ENCODE measurements at places on chromosomes 7 and 10. TPM values are rescaled to one million over a fixed set of nuclear protein-coding genes. Genes with fewer than 3 reads are reported as not detected.

- no peak for DNase-seq
Observed at GRCh38 chr7:138125119-138125518, 48.9 kb downstream of the AKR1D1 start.

Gene NUTM2D
- total RNA-seq: 6.9 TPM

Gene STAMBPL1
- total RNA-seq: 8.6 TPM

Gene EPHA1
- total RNA-seq: 0.41 TPM

DNA sequence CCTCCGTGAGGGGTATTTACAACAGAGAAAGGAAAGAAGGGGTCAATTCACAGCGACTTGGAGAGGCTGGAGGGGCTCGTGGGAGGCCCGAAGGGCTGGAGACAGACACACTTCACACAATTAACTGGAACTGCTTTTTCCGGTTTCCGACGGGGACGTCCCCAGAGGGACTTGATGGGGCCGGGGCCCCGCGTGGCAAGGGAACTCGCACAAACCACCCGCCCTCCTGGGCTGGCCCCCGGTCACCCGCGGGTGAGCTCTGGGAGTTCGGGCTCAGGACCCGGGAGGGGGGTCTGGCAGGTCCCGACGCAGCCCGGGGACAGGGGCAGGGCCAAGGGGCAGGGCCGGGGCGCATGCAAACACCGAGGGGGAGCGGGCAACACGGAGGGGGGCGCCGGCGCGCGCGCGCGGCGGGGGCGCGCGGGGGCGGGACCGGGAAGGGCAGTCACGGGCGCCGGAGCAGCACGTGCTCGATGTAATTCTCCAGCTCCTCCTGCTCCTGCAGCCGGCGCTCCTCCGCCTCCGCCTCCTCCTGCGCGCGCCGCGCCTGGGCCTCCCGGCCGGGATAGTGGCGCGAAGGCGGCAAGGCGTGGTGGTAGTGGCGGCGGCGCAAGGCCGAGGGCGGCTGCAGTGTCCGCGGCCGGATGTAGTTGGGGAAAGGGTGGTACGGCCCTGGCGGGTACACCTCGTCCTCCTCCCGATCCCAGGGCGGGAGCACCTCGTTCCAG lies 2.7 kb downstream of the VGF start:
- peak; percentile 42 for DNase-seq
